Activated CD4-positive, alpha-beta T cell treated with anti-CD3 and anti-CD28 coated beads, Interleukin-2, amount 10 ng/mL, durations not matched to agents 24 days and 14 days (primary cell): ENCODE measurements at places on chromosomes 4 and X.

DNA sequence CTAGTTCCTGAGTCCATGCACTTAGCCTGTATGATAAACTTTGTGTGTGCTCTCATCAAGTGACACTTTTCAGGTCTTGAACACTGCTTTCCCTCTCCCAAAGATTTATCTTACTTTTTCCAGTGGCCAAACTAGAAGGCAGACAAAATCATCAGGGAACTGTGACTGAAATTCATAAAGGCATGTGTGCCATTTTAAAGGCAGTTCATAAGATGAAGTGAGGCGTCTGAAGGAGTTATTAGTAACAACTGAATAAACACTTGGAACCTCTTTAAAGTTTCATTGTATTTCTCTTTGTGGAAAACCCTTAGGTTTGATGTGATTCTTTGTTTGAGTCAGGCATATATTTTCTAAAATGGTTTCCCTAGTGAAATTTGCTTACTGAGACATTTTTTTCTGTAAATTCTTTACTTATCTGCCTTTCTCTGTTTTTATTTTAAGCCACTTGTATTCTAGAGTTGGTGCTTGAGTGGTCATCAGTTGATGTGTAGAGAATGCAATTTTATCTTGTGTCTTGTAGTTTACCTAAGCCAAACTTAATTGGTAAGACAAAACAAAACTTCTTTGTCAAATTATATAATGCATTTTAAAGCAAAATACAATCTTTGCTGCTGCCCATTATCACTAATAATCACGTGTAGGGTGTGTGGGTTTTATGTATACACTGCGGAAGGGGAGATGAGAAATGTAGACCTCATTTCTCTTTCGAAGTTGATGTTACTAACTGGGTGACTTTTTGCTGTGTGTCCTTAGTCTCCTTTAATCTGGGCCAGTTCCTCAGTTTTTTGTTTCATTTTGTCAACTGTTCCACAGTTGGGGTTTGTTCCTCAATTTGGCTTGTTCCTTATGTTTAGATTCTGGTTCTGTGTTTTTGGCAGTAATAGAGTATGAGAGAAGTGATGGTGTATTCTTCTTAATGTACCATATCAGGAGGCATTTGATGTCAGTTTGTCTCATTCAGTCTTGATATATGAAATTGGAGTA lies 56.8 kb downstream of the RBPJ start:
- DNase-seq, result no peak

- no peak for DNase-seq
These were observed 1226.9 kb downstream of the PCDH7 start for GRCh38 chr4:31947101-31947500.

DNA sequence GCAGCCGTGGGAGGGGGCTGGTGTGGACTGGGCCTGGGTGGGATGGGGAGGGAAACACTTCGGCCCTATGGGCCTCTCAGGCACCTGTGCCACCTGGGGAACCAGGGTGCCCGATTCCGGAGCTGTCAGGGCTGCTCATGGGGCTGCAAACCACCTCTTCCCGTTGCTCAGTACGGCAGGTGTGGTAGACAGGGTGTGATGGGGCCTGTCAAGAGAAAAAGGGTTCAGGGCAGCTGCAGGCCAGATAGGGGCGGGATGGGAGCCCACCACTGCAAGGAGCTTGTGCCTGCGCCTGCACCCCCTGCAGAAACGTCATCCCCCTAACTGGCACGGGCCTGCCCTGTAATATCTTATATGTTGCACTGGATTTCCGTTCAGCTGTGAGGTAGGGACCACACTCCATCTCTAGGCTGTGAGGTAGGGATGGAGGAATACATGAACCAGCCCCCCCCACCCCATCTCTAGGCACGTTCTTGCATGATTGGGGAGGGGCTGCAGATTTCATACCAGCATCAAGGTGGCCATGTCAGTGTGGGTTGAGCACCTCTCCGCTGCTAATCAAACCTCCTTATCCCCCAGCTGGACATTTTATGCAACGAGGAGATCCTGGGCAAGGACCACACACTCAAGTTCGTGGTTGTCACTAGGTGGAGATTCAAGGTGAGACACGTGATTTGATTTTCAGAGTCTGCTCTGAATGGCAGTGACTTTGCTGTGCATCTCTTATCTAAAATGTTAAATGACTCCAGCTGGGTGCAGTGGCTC lies 59.0 kb downstream of the PCGF3 start:
- no peak for DNase-seq

GRCh38 chr4:5650040-5650439 lies 58.3 kb downstream of the EVC2 start:
- DNase-seq, result no peak

GRCh38 chrX:147838465-147839131 lies 73.1 kb upstream of the FMR1 start:
- DNase-seq, result no peak

DNA sequence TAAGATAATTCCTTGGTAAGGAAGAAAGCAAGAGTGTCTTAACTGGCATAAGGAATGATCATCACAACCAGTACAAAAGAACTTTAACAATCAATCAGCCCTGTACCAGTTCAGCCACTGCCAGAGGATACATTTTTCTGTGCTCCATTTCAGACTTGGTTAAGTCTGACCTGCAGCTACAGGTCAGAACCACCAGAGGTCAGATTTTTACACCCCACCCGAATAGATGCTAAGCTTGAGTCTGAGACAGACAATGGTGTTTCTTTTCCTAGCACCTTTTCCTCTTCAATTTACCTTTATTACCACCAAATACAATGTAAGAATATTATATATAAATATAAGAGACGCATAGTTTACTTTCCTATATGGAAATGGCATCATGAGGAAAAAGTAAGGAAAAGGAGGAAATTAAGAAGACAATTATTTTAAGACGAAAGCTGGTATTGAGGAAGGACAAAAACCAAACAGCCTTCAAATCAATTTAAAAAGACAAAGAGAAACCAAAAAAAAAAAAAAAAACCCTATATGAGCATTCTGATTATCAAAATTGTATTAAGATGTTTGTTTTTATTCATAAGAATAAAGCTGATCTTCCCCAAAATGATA lies 215.3 kb upstream of the TTC29 start:
- DNase-seq, result peak; percentile 58

- no peak for DNase-seq
These were observed 116.1 kb upstream of the PLAC1 start for GRCh38 chrX:134774190-134775048.

GRCh38 chr4:146333187-146333894 lies 119.0 kb downstream of the REELD1 start:
- peak; percentile 70 for DNase-seq

DNA sequence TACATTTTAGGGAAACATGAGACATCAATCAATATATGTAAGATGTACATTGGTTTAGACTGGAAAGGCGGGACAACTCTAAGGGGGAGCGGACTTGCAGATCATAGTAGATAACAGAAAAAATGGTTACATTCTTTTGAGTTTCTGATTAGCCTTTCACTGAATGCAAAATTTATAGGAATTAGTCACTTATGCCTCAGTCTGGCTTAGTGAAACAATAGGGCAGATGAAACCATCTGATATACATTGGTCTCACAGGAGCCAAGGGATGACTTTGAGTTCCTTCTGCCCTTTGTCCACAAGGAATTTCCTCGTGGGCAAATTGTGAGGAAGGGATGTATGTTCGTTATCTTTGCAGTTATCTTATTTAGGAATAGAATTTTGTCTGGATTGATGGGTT lies 128.2 kb downstream of the ARSF start:
- DNase-seq, result no peak

- DNase-seq, result no peak
These were observed 64.9 kb downstream of the HMGB2 start for GRCh38 chr4:173269280-173269679.

DNA sequence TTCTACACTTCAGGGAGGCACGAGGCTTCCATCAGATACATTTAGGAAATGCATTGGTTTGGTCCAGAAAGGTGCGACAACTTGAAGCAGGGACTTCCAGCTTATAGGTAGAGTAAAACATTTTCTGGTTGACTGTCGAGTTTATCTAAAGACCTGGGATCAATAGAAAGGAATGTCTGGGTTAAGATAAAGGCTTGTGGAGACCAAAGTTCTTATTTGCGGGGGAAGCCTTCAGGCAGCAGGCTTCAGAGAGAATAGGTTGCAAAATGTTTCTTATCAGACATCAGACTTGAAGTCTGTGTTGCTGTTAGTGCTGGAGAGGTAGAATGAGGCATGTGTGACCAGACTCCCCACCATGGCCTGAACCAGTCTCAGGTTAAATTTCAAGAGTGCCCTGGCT lies 190.3 kb downstream of the TRIML1 start:
- DNase-seq, result no peak

DNA sequence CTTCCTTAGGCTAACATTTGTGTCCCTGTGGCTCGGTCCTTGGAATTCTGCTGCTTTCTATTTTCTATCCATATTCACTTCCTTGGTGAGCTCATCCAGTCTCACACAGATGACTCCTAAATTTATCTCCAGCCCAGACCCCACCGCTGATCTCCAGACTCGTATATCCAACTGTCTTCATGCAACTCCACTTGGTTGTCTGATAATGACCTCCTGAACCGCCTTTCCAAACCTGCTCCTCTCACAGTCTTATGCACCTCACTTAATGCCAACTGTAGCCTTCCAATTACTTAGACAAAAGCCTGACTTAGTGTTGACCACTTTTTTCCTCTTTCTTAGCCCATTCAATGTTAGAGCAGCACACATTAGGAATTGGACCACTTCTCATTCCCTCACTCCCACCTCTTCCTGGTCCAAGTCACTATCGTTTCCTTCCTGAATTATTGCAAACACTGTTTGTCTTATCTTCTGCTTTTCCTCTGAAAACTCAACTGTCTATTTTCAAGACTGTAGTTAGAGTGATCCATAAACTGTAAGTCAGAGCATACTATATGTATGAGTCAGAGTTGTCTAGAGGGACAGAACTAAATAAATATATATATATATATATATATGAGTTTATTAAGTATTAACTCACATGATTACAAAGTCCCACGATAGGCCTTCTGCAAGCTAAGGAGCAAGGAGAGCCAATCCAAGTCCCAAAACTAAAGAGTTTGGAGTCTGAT lies 292.5 kb downstream of the UNC5C start:
- no peak for DNase-seq

DNA sequence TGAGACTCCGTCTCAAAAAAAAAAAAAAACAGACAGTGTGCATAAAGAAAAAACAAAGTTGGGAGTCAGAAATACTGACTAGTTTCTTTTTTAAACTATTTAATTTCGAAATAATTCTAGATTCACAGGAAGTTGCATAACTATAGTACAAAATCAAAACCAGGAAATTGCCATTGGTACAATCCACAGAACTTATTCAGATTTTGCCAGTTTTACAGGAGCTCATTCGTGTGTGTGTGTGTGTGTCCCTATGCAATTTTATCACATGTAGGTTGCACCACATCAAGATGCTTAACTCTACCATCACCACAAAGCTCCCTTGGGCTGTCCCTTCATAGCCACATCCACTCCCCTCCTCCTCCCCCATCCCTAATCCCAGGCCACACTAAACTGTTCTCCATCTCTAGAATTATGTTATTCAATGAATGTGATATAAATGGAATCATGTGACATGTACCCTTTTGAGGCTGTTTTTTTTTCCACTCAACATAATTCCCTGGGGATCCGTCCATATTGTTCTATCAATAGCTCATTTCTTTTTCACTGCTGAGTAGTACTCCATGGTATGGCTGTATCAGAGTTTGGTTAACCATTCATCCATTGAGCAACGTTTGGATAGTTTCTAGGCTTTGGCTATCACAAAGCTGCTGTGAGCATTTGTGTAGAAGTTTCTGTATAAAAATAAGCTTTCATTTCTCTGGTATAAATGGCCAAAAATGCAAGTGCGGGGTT lies 16.3 kb upstream of the DDX3X start:
- DNase-seq, result no peak

DNA sequence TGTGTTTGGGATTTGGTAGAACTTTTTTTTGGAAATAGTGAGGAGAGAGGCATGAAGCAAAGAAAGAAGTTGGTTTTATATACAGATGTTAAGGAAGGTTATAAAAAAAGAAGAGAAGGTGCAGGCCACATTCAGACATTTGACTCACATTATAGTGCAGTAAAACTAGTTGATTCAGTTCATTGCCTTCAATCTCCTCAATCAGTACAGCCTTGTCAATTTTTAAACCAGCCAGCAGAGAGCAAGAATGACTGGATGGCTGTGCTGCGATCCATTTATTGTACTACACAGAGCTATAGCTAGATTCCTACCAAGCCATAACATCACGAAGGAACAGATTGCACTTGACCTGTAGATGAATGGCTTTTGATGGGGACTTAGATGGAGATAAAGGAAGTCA lies 79.7 kb upstream of the LSM6 start:
- no peak for DNase-seq

DNA sequence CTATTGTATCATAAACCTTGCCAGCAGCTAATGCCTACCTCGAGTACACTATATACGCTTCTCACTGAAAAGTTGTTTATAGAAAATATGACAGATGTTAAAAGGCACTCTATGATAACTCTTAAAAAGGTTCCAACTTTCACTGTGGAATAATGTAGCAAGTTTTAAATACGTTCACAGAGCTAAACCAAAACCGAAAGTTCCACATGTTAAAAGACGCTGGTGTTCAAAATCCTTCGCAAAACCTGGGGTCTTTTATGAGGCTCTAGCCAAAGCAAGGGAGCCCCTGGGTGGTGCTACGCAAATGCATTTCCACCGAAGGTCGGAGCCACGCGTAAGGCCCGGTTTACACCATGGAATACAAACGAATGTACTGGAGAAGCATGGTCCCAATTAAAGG lies 103.7 kb upstream of the TENM3 start:
- DNase-seq, result no peak

- DNase-seq, result no peak
These were observed 36.7 kb downstream of the SMIM20 start for GRCh38 chr4:25950461-25951389.

DNA sequence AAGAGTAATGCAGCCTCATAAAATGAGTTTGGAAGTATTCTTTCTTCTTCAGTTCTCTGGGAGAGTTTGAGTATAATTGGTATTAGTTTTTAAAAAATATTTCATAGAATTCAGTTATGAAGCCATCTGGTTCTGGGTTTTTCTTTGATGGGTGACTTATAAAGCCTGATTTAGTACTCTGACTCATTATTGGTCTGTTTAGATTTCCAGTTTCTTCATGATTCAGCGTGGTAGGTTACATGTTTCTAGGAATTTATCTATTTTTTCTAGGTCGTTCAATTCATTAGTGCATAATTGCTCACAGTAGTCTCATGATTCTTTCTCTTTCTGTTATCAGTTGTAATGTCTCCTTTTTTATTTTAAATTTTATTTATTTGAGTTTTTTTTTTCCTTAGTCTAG lies 111.2 kb downstream of the CEP44 start:
- no peak for DNase-seq

GRCh38 chr4:147362938-147363337 lies 118.0 kb upstream of the EDNRA start:
- DNase-seq, result no peak

GRCh38 chrX:30593440-30594200 lies 16.1 kb upstream of the TASL start:
- peak; percentile 71 for DNase-seq

GRCh38 chr4:80058740-80059139 lies 14.3 kb downstream of the ANTXR2 start:
- peak; percentile 87 for DNase-seq

DNA sequence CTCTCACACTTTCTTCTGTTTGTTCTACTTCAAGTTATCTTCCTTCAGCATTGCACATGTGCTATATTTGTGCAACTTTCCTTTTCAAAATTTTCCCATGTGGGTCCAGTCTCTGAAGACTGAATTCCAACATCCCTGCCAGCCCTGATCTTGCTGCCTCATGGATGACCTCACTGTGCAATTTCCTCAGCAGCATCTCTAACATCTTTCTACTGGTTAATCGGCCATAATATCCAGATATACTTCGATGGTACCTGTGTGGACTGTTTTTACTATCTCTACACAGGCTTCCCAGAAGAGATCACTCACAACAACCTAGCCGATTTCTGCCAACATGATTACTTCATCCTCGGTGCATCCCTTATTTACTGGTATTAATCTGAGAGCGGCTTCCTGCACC lies 41.5 kb downstream of the GPM6A start:
- no peak for DNase-seq
